ENCODE measurements at places on chromosomes 12 and 14.

DNA sequence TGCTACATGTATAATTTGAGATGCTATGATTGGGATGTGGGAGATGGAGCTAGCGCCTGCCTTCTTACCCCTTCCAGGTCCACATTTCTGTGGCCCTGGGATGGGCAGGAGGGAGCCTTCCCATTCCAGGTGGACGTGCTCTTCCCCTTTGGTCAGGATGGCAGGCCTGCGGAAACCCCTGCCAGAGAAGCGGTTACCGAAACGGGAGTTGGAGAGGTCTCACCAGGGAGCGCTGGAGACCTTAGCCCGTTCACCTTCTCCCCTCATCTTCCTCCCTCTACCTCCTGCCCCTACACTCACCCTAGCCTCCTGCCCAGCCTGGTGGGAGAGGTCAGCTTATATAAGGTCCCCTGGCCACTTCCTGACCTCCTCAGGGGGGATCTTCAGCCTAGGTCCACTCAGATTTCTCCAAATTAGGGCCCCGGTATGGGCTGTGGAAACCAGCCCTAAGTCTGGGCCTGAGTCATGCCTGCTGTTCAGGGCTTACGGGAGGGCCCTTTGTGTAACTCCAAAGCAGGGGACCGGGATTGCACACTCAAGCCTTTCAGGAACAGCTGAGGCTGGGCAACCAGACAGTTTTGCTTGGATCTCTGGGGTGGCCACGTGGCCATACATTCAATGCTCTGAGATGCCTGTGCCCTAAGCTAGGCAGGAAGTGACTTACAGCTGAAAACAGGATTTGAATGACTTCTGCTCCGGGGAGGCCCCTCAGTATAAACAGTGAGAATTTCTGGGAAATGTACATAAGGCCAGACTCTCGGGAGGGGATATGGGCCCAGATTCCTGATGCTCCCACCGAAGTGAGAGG is 10.2 kb upstream of the MEG3 start:
- ATAC-seq, result no peak

DNA sequence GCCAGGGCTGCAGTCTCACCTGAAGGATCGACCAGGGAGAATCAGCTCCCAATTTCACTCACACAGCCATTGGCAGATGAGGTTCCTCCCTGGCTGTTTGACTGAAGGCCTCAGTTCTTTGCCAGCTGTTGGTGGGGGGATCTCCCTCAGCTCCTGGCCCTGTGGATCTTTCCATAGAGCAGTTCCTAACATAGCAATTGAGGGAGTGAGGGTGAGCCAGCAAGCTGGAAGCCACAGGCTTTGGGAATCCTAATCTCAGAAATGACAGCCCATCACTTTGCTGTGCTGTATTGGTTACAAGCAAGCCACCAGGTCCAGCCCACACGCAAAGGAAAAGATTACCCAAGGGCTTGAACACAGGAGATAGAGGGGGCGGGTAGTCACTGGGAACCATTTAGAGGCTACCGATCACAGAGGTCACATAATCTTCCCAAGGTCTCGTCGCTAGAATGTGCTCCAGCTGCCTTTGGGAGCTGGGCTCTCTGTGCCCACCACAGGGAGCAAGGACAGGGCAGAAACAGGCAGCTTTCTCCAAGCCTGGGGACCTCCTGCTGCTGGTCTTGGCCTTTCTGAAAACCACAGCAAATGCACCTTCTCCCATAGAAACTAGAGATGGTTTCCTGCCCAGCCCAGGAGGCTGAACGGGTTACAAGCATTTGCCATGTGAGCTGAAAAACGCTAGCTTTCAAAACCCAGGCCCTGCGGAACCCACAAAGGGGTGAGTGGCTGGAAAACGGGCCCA is 4.6 kb upstream of the OTUB2 start:
- no peak for ATAC-seq

DNA sequence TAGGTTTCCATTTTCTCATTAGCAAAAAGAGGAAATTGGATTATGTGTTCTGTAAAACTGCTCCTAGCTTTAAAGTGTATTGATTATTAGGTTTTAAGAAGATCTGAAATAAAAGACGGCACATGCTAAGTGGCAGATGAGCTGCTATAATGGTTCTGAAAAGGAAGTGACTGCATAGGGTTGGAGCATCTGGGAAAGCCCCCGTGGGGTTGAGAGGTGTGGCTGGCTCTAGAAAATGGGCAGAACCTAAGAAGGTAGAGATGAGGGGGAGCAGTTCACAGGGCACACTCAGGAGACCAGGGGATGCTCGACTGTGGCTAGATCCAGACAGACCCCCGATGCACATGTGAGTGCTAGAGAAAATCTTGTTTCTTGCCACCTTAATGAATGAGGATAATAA is 1.9 kb downstream of the IFNG-AS1 start:
- ATAC-seq, result no peak

DNA sequence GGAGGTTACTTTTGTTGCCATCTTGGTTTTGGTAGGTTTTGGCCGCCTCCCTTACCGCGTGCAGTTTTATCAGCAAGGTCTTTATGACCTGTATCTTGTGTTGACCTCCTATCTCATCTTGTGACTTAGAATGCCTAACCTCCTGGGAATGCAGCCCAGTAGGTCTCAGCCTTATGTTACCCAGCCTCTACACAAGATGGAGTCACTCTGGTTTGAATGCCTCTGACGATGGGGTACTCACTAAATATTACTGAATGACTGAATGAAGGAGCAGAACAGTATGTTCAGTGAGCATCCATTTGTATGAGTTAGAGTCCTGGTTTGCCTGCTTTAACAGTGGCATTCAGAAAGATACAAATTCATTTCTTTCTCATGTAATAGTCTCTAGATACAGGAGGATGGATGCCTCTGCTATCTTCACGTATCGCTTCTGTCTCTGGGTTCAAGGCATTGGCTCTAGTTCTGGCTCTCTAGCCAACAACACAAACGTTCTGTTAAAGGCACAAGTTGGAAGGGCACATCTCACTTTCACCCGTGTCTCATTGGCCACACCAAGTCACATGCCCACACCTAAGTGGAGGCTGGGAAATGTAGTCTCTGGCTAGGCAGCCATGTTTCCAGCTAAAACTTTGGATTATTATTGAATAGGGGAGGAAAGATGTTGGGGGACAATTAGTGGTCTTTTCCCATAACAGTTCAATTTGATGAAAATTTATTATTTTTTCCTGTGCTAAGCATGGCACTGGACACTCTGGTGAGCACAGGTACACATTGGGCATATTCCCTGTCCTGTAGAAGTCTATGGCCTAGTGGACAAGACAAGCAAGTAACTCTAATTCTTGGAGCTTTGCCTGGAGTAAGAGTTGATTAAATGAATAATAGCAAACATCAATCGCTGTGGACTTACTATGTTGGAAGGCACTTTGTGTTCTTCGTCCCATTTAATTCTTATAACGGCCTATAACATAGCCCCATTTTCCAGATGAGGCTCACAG is 75.2 kb upstream of the RPH3A start:
- ATAC-seq, result peak; percentile 74

DNA sequence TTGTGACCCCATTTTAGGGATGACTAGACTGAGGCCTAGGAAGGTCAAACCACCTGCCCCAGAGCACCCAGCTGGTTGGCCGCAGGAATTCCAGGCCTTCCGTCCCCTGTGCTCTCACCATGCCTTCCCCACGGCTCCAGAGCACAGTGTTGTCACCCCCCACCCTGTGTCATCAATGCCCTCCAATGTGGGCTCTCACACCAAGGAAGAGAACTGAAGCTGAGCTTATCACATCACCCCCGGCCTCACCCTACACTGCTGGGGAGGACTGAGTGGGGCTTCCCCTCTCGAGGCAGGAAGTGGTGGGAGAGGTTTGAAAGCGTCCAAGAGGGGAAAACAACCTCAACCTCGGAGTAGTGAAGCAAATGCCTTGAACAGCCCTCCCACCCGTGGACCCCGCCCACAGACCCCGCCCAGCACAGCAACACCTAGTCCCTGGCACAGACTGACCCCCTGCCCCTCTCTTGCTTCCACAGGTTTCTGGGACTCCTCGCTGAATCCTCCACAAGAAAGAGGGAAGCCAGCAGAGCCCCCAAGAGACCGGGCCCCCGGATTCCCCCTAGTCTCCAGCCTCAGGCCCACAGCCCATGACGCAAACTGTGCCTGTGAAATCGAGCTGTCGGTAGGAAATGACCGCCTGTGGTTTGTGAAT is 97.2 kb downstream of the LGMN start:
- ATAC-seq, result no peak

GRCh38 chr12:49041881-49042484 is 18.6 kb downstream of the KMT2D start:
- no peak for ATAC-seq

DNA sequence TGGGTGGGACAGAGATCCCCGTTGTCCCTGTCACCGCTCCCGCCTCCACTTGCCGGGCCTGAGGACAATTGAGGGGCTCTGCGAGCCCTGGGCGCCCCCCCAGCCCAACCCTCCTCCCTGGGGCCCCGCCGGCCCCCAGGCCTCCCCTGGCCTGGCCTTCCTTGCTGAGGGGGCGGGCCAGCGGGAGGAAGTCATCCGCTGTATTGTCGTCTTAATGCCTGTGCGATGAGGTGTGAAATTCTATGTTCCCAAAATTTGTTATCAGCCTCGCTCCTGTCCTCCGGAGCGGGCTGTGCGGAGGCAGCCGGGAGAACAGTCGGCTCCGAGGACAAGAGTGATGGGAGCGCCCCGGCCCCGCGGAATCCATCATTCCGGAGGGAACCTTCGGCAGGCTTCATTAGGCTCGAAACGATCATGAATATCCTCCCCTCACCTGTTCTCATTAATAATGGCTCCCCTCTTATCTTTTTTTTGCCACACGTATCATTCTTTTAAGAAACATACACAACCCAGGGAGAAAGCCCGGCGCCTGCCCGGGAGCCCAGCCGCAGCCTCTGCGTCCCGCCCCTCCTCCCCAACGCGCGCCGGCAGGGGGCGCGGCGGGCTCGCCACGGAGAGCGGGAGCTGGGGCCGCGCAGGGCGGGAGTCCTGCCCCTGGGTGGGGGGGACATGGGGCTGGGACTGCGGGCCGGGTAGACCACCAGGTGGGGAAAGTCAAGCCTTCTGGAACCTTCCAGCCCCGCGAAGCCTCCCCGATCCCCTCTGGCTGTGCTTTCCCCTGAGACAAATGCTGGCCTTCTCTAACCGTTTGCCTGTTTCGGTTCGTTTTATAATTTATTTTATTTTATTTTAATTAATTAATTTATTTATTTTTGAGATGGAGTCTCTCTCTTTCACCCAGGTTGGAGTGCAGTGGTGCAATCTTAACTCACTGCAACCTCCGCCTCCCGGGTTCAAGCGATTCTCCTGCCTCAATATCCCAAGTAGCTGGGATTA is 17.1 kb upstream of the DLK1 start:
- ATAC-seq, result no peak

DNA sequence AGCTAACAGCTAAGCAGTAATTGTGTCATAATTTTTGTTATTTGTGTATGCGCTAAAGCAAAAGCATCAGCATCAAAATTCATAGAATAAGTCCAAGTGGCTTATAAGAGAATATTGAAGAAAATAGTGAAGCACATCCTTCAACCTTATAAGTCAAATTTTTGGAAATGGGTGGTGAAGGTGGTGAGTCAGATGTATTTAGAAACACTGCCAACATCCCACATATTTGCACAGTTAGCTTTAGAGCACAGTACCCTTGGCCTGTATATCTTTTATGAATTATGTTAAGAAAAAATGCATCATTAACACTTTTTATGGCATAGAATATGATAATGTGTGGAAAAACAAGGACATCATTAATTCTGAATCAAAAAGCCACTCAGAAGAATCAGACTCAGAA is 8.0 kb downstream of the SYT10 start:
- ATAC-seq, result no peak

- no peak for ATAC-seq
These were observed 49.4 kb upstream of the TMCC3 start for GRCh38 chr12:94699801-94700200.
